Stomach (tissue), 19 donors: ENCODE measurements at places on chromosomes 4 and X. TPM values are rescaled to one million over a fixed set of nuclear protein-coding genes. Genes with fewer than 3 reads are reported as not detected.
A peak's percentile ranks its signal among the peaks of the same experiment; 100 is the strongest.

GRCh38 chr4:87045234-87045558, 110.4 kb downstream of the AFF1 start:
- DNase-seq, result no peak

DNA sequence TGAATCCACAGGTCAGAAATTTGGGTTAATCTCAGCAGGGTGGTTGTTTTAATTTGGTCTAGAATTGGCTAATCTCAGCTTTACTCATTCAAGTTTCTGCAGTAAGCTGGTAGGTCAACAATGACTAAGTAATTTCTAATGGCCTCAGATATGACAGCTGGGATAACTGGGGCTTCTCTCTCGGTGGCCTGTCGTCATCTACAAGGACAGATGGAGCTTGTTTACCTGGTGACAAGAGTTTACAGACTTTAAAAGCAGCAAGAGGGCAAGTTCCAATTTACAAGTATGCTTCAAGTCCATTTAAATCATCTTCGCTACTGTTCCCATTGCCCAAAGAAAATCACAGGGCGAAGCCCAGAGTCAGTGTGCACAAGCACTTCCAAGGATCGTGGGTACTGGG, 453.9 kb downstream of the PDHA2 start:
- no peak for DNase-seq

DNA sequence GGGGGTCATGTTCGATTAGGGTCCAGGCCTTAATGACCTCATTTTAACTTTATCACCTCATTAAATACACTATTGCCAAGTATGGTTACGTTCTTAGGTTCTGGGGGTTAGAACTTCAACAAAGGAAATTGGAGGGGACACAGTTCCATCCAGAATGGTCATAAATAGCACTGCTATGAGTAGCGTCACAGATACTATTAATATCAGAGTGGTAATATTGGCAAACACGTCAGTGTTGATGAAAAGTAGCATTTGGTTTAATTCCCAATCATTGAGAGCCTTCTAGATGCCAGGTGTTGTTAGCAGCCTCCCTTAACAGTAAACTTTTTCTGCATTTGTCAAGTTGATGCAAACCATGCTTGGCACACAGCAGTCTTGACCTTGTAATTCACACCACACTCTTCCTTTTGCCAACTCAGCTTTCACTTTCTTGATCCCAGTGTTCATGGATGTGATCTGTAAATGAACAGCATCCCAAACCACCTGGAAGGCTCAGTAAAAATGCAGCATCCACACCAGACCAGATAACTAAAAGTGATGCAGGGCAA, 912.5 kb upstream of the TENM3 start:
- DNase-seq, result peak; percentile 7

DNA sequence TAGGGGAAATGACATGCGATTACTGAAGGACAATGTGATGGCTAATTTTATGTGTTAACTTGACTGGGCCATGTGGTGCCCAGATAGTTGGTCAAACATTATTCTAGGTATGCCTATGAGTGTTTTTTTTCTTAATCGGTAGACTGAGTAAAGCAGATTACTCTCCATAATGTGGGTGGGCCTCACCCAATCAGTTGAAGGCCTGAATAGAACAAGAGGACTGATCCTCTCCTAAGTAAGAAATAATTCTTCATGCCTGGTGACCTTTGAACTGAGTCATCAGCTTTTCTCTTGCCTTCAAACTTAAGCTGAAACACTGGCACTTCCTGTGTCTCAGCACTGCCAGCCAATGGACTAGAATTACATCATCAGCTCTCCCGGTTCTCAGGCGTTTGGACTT, 164.0 kb upstream of the FGF13 start:
- no peak for DNase-seq

DNA sequence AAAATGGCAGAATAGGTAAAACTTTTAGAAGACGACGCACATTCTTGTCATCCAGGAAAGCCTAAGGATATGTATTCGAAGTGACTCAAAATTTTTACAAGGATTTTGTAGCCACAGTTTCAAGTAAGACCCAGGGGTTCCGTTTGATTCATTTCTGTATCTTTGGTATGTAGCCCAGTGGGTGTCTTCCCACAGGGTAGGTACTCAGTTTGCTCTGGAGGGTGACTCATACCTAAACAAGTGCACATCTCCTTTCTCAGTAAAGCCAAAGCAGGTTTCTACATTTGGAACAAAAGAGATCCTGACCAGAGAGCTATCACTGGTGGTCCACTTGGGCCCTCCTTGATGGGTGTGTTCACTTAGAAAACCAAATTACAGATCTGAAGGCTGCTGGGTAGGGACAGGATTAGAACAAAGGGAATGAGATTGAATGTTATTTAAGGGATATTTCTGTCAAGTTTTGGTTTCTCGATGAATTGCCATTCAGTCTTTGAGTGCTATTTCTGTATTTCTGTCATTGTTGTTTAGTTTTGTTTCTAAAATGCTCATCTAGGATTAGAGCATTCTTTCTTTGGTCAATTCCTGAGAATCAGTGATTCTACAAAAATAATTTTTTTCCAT, 56.1 kb downstream of the PLS3 start:
- no peak for DNase-seq

Gene RELL1
- total RNA-seq, result 92.5 TPM

DNA sequence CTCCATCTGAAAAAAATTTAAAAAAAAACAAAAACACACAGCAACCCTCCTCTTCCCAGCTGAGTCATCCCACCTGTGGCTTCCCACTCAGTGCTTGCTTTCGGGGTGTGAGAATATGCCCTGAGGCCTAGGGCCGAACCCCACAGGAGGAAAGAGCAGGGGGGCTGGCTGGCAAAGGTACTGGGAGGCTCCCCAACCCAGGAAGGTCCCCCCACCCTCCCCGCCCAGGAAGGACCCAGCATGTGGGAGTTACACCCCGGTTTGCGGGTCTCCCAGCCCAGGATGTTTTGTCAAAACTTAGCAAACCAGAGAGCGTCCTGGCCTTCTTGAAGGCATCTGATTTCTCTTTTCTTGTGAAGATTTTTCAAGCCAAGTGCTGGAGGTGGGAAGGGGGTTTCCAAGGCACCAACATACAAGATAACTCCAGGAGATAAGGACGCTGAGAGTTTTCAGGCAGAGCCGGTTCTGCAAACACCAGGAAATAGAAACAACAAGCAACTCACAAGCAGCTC, 25.7 kb upstream of the CSF2RA start:
- no peak for DNase-seq

GRCh38 chr4:110085131-110085530, 113.3 kb downstream of the ELOVL6 start:
- peak; percentile 88 for DNase-seq
